ENCODE measurements at places on chromosomes 13 and 19.

GRCh38 chr19:40619333-40620160 is 18.4 kb downstream of the LTBP4 start:
- DNase-seq, result no peak

- no peak for DNase-seq
These were observed 2.3 kb downstream of the DDA1 start for GRCh38 chr19:17311455-17312188.

- DNase-seq, result peak; percentile 68
These were observed at the start of gene KDELR1 for GRCh38 chr19:48391100-48392005. KDELR1 (minus strand) TSS chr19:48391551; CDS start chr19:48391358, 193 bp downstream.

GRCh38 chr13:23350009-23350408 is 83.5 kb downstream of the SACS start:
- DNase-seq, result no peak

DNA sequence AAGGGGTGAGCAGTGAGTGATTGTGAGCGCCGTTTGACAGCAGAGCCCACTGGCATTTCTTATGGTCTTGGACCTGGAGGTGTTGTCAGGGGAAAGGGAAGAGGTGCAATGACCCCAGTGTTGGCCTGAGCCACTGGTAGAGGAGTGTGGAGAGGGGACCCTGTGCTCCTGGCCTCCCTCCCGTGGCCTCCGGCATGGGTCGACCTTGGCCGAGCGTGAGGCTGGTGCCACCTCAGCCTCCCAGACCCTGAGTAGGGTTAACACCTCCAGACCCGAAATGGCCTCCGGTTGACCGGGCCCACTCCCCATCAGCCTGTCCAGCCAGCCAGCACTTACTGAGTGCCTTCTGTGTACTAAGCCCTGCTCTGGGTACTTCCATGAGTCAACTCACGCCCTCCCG is 6.5 kb downstream of the TRAPPC5 start:
- DNase-seq, result no peak

DNA sequence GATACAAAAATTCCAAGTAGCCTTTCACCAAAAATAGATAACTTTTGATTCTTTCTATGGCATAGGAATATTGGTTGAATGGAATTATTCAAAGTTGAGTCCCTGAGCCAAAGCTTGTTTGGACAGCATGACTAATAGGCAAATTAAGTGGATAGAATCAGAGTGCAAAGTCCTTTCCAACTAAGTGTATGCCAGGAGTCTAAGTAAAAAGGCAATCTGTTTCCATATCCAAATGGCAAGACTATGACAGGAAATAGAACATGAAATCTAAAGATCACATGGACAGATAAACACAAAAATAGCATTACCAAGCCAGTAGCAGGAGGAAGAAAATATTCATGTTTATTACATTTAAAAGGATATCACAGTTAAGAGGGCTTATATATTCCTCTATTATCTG is 804.6 kb downstream of the SLITRK6 start:
- no peak for DNase-seq

- DNase-seq, result no peak
These were observed 26.6 kb downstream of the MCF2L start for GRCh38 chr13:112995395-112996191.

DNA sequence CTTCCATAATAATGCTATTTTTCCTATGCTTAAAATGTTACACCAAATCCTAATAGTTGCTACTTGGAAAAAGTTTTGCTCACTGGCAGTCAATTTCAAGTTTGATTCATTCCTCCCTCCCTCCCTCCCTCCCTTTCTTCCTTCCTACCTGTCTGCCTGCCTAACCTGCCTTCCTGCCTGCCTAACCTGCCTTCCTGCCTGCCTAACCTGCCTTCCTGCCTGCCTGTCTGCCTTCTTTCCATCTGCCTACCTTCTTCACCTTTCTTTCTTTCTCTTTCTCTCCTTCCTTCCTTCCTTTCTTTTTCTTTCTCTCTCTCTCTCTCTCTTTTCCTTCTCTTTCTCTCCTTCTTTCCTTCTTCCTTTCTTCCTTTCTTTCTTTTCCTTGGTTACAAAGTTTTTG is 418.7 kb downstream of the PCDH9 start:
- no peak for DNase-seq

DNA sequence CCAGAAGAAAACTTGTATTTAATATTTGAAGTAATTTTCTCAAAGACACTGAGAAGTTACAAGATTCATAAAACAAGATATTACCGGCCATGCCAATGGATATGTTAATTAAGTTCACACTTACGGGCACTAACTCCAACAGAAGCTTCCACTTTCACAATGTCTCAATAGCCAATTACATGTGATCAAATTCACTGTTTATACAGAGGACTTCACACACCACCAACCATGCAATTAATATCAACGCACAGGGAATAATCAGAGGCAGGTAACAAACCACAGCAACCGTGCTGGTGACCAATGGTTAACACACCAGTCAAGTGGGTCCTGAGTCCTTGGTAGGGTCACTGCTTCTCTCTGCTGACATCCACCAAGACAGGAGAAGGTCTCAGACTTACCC is 5.9 kb upstream of the ACOD1 start:
- no peak for DNase-seq

DNA sequence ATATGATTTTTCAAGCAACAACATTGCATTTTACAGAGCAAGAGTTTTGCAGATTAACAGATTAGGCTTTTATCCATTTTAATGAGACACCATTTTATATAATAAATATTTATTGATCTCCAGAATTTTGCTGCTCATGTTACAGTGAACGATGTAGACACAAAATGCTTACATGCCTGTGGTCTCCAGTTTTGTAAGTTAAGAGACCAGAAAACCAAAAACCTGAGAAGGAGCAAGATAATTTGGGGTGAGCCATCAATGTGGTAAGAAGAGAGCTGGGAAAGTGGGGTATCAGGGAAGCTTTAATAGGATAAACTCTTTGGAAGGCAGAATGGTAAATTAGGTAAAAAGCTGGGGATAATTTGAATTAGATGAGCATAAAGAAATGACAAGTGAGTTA is 2100.5 kb upstream of the PCDH20 start:
- no peak for DNase-seq

DNA sequence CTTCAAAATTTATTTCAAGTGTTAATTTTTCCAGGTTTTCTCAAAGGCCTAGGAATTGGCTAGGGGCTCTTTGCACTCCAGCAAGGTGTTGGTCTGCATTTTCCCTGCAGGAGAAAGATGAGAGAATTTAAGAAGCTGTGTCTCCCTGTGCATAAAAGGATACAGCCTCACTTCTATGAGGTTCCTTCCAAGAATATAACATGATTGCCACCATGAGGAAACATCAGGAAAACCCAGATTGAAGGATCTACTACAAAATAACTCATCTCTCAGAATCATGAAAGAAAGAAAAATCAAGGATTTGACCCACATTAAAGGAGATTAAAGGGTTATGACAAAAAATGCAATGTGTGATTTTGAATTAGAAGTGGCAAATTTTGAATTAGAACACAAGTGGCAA is 69.9 kb downstream of the RUBCNL start:
- DNase-seq, result no peak

DNA sequence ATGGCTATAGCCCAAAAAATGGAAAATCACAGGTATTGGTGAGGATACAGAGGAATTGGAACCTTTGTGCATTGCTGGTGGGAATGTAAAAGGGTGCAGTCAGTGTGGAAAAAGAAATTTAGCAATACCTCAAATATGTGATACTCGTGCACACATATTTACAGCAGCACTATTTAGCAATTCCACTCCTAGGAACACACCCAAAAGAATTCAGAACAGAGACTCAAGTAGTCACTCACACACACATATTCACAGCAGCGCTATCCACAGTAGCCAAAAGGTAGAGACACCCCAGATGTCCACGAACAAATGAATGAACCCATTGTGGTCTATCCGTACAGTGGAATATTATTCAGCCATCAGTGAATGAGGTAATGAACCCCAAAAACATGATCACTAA is 114.0 kb downstream of the COL4A2 start:
- no peak for DNase-seq

DNA sequence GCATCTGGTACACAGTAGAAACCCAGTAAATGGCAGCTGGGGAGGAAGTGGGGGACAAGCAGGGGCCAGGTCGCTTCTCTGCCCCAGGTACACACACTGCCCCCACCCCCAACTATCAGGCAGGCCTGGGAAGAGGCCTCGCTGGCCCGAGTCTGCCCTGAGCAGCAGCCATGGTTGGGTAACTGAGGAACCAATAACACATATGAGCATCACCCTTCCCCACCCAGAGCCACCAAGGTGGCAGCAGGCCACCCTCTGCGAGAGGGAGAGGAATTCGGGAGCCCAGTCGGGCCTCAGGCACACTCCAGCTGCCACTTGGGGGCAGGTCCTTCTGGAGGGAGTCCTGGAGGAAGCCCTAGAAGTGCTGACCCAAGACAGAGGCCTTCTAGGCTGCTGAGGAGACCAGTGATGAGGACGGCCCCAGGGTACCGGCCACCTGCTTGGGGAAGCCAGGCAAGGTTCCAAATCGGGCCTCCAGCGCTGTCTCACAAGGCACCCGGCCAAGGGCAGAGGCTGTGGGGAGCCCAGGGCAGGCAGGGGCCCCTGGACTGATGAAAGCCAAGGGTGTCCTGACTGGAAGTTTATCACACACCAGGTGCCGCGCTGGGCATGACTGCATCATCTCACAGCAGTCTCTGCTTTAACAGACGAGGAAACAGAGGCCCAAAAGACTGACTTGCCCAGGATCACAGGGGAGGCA is 14.0 kb upstream of the KPTN start:
- no peak for DNase-seq

DNA sequence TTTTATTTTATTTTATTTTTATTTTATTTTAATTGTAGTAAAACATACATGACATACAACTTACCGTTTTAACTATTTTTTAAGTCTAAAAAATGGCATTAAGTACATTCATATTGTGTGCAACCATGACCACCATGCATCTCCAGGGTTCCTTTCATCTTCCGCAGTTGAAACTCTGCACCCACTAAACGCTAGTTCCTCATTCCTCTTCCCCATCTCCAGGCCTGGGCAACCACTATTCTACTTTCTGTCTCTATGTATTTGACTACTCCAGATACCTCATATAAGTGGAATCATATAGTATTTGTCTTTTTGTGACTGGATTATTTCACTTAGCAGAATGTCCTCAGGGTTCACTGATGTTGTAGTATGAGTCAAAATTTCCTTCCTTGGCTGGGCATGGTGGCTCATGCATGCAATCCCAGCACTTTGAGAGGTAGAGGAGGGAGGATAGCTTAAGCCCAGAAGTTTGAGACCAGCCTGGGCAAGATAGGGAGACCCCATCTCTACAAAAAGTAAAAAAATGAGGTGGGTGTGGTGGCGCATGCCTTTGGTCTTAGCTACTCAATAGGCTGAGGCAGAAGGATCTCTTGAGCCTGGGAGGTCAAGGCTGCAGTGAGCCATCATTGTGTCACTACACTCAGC is 55.7 kb upstream of the ZNF507 start:
- no peak for DNase-seq

DNA sequence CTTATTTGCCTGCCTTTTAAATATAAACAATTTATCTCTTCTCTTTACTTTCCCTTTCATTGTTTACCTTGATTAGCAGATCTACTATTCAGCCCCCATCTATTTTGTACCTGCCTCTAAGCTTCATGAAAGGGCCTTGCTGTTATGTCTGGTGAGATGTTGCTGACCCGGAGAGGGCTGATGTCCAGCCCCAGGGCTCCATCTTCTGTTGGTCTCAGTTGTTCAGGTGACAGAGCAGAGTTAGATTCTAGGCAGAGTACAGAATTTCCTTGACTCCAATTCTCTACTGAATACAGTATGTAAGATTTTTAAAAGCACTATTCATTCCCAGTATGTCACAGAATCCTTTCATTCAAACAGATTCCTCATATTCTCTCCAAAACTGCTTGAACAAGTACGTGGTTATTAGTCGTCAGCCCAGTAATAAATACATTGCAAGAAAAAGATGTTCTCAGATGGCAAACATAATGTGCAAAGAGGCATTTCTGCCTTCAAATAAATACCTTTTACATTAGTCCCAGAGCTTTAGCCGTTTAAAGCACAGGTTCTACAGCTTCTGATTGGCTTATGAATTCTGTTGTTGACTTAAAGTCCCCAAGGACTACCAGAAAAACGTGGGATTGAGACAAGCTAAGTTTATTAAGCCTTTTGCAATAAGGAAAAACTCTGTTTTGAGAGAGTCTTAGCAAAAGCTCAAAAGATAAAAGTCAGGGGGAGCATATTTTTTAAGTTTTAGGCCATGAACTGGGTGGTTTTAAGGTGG is 159.1 kb downstream of the GPC5 start:
- no peak for DNase-seq

GRCh38 chr13:51601601-51602565 is 17.6 kb downstream of the WDFY2 start:
- no peak for DNase-seq

GRCh38 chr19:5487222-5487621 is 32.0 kb downstream of the ZNRF4 start:
- DNase-seq, result no peak

DNA sequence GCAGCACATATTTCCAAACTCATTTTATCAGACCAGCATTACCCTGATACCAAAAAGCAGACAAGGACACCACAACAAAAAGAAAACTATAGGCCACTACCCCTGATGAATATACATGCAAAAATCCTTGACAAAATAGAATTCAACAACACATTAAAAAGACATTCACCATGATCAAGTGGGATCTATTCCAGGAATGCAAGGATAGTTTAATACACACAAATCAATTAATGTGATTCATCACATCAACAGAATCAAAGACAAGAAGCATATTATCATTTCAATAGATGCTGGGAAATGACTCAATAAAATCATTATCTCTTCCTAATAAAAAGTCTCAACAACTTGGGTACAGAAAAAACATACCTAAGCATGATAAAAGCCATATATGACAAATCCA is 11.2 kb downstream of the ZNF347 start:
- DNase-seq, result no peak

DNA sequence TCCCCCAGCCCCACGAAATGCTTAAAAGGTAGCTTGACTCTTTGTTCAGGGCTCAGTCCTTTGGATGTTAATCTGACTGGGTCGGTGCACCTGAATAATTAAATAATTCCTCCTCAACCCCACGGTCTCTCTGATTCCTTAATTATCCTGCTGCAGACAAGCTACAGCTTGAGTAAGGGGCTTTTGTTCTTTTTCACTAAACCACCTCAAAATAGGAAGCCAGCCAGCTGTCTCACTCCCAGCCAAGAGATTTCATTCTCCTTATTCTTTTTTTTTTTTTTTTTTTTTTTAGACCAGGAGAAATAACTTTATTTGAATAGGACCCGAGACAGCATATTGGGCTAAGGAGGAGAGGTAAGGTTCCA is 7.9 kb upstream of the FCGBP start:
- DNase-seq, result no peak

GRCh38 chr13:72561791-72562190 is 165.6 kb downstream of the MZT1 start:
- DNase-seq, result no peak

DNA sequence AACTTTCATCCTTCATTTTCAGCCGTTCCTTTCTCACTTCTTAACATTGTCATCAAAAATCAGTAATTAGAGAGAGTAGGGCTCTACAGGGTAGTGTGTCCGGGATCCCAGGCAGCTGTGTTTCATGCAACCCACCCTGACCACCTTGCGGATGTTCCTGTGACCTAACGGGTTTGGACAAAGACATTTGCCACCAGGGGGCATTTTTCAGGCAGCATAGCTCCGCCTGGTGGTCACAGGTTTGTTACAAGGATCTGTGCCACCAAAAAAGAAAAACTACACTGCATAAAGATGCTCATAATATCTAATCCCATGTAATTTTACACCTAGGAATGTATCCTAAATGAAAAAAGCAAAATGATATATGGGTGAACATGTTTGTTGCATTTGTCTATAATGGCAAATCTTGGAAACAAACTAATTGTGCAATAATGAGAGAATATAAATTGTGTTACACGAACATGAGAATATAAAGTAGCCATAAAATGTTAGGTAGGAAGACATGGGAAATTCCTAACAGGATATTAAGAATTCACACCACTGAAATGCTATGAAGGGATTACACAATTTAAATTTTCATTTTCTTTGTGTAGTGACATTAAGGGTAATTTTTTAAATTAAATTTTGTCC is 123.0 kb downstream of the SLC7A1 start:
- DNase-seq, result peak; percentile 31
